Neural progenitor cell (in vitro differentiated cells): ENCODE measurements at places on chromosomes 2 and 18. TPM values are rescaled to one million over a fixed set of nuclear protein-coding genes. Genes with fewer than 3 reads are reported as not detected.

Gene HNRNPA3
- total RNA-seq = 85.0 and 107 TPM in 2 replicates

Gene SERPINB7
- not detected in 2 replicates for total RNA-seq

Gene SPATS2L
- 18.5 and 29.1 TPM in 2 replicates for total RNA-seq

Gene SULT1C4
- 9.0 and 11.3 TPM in 2 replicates for total RNA-seq

Gene EPHA4
- total RNA-seq = 300 and 323 TPM in 2 replicates

Gene NPC1
- 20.9 and 31.4 TPM in 2 replicates for total RNA-seq

Gene BBS5
- total RNA-seq = 3.8 and 6.2 TPM in 2 replicates

Gene AQP4
- 0.09 and 0.12 TPM in 2 replicates for total RNA-seq

Gene ECEL1
- total RNA-seq = 0.84 and 3.8 TPM in 2 replicates

Gene ZAP70
- 0.37 TPM in 1 of 2 replicates, not detected in the other for total RNA-seq
